ENCODE measurements at places on chromosomes 1 and 21.

DNA sequence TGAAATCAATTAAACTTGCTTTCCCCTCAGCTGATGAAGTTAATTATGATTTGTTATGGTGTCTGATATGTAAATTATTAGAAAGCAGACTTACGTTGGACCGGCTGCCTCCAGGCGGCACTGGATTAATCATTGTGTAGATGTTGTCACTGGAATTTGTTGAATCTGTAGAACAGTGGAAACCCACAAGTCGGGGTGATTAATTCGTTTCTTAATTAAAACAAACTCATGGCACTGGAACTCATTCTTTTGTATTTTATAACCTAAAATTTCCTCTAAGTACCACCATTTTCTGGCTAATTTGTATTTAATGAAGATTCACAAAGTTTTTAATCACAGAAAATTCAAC is 39.0 kb downstream of the MRPL37 start:
- no peak for DNase-seq

DNA sequence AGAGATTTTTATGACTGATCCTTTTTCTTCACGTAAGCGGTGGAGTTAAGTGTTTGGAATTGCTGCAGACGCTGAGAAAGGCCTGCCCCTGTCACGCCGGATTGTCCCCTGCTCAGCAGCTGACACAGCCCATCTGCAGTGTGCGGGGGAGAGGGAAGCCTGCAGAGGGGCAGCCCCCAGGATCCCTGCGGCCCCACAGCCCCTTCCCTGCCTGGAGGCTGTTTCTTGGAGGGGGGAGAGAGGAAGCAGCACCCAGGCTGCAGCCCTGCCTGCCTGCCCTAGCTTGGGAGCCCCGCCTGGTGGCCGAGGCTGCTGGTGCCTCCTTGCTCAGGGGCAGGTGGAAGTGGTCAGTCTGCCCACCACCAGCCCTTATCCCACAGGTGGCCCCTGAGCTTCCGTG is 50.7 kb downstream of the PRDM16 start:
- no peak for DNase-seq

DNA sequence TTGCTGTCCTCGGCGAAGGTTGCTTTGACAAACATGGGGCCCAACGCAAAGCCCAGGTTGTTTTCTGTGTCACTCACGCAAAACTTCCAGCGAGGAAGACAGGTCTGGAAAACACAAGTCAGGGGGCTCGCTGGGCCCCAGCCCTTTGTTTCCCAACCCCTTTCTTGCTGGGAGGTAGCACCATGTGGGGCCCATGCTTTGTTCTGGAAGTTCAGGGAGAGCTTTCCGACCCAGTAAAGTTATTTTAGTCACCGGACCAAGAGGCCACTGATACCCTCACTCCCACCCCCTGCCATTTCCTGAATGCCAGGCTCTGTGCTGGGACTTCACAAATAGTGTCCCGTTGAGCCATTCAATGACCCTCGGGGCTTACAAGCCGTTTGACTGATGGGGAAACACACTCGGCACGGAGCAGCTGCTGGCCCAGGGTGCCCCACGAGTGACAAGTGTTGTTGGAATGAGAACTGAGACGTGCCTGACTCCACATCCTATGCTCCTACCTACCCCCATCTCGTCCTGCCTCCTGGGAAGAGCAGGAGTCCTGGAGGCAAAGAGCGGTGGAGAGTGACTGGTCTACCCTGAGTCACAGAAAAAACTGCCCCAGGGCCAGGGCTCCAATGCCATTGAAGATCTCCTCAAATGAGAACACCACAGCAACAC is 52.0 kb downstream of the ECE1 start:
- DNase-seq = no peak

GRCh38 chr1:242651817-242652216 is 127.3 kb upstream of the PLD5 start:
- DNase-seq = no peak

- no peak for DNase-seq
Measured at GRCh38 chr1:224454402-224455055, 19.9 kb upstream of the WDR26 start.

- DNase-seq = no peak
Measured at GRCh38 chr1:151273924-151274466, 8.1 kb upstream of the ZNF687 start.

GRCh38 chr1:231075020-231075419 is 35.0 kb upstream of the FAM89A start:
- DNase-seq = no peak

GRCh38 chr21:42149656-42150473 is 69.1 kb upstream of the ABCG1 start:
- DNase-seq = no peak

DNA sequence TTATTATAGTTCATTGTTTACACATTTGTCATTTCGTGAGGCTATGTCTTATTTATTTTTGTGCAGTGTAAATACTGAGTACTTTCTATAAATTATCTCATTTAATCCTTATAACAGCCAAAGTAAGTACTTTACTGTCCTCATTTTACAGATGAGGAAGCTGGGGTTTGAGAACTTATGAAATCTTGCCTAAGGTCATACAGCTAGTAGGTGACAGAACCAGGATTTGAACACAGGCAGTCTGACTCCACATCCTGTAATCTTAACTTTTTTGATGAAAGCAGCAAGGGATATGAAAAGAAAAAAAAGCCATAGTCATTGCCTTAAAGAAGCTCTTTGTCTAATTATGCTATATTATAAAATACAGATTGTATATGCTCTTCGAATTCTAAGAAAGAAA is 107.1 kb upstream of the BMP8A start:
- no peak for DNase-seq

DNA sequence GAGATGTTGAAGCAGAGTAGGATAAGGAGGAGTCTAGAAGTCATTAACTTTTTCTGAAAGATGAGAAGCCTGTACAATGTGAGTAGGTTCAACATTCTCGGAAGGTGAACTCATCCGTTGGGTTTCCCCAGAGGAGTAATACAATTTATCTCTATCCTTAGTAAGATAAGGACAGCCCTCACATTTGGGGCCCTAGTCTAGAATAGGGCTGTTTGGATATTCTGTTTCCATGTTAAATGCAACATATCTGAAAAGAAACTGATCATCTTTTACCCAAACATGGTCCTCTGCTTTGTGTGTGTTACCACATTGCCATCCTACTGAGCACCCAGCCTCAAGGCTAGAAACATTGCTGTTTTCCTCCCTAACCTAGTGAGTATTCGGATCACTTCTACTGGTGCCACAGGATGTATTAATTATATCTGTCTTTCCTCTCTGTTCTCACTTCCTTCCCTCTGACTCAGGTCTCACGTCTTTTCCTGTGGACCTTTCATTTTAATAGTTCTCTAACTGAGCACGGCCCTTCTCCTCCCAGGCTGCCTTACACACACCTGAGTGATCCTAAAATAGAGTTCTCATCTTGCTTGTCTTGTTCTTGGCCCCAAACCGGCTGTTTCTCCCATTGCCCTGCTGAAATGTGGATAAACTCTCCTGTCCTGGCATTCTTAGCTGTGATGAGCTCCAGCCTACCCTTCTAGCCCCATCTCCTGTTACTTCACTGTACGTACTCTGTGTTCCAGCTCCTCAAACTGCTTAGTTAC is 91.7 kb downstream of the CDC14A start:
- DNase-seq = no peak

DNA sequence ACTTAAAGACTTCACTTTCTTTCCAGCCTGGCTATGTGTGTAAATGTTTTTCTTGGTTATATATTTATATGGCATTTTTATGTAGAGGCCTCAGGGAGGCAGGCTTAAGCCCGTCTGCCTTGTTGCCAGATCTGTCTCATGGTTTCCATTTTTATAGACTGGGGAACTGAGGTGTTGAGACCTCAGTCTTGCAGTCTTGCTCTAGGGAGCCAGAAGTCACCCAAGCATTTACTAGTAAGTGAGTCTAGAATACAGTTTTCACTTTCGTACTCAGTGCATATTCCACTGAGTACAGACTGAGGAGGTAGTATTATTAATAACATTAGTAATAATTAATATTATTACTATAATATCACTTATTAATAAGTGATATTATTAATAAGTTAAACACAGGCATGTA is 161.4 kb downstream of the UCK2 start:
- DNase-seq = no peak

- DNase-seq = no peak
Measured at GRCh38 chr1:89620664-89621063, 12.3 kb upstream of the LRRC8C start.

DNA sequence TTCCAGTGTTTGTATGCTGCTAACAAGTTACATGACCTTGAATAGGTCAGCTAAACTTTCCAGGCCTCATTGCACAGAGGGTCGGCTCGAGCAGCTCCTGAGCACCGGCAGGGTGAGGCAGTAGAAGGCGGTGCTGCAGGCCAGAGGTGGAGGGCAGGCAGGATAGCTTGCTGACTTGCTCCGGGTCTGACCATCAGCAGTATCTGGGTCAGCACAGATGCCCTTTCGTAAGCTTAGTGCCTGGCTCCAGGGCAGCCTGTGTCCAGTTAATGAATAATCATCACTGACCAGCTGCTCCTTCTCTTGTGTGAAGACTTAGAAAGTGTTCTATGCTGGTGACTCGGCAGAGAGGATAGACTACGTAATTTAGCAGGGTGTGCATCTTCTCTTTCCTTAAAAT is 6.9 kb downstream of the MAPKAPK2 start:
- no peak for DNase-seq

DNA sequence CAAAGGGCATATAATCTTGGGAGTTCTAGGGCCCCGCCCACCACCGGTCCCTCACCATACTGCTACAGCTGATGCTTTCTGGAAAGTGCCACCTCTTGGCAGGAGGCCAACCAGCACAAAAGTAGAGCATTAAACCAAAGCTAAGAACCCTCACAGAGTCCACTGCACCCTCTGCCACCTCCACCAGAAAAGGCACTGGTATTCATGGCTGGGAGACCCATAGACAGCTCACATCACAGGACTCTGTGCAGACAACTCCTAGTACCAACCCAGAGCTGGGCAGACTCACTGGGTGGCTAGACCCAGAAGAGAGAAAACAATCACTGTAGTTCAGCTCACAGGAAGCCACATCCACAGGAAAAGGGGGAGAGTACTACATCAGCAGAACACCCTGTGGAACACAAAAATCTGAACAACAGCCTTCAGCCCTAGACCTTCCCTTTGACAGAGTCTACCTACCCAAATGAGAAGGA is 10.8 kb downstream of the THEM4 start:
- DNase-seq = peak; percentile 39

DNA sequence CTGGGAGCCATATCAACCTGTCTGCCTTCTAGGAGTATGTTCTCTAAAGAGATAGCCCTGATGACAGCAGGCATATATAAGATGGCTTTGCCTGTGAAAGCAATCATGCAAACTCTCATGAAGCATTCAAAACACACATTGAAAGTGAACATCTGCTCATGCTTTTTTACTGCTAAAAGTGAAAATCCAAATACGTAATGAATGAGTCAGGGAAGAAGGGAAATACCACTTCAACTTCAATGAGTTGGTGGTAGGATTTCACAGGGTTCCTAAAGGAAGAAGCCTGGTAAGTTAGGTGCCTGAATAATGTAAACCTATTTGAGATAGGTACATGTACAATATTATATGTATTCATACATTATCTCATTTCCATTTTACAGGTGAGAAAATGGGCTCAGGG is 50.5 kb upstream of the SLFNL1 start:
- DNase-seq = no peak

- no peak for DNase-seq
Measured at GRCh38 chr21:28410256-28410655, 582.4 kb downstream of the LTN1 start.

DNA sequence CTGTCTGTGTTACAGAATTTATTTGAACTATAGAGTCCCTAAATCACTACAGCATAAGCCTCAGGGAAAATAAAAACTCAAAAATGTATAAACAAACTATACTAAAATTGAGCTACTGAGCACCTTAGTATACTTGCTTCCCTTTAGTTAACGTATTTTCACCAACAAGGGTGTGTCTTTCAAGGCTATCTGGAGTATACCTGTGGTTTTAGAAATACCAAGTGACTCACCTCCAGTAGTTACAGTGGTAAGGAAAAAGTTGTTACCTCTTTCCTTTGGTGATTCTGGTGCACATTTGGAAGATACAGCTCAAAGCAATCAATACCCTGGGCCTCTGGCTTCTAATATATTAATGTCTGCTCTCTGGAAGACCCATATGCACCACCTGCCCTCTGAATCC is 68.0 kb upstream of the C1orf105 start:
- no peak for DNase-seq

DNA sequence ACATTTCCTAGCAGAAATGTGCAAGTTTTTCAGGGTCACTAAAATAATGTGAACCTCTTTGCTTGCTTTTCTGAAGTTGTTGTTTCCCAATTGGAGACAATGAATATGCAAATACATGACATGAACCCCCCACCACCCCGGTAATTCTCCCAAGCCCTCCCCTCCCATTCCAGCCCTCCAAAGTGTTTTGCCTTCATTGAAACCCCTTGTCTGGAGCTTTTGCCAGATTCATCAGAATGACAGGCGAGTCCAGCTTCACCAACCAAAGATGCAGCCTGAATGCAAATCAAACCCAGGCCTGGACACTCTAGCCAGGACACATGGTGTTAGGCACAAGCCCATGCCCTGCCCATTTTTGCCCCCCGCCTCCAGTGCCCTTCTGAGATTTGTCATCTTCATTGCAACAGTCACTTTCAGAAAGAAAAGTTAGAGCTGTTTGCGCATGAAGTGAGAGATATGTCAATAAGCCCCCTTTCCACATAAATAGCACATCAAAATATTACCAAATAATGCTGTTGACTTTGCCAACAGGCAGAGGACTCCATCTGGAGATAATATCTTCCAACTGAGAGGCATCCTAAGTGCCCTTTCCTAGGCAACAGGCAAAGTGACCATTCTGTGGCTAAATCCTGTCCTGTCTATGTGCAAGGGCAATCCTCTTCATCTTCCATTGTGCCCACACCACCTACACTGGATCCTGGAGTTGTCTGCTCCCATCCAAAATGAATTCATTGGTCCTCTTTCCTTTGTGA is 145.6 kb upstream of the NFIA start:
- DNase-seq = no peak

- no peak for DNase-seq
Measured at GRCh38 chr1:201015551-201016091, 7.9 kb downstream of the KIF21B start.

- no peak for DNase-seq
Measured at GRCh38 chr1:178344513-178345091, 152.2 kb downstream of the CLEC20A start.

- DNase-seq = no peak
Measured at GRCh38 chr1:207988326-207989165, 77.6 kb upstream of the CD34 start.

All from stimulated activated CD8-positive, alpha-beta memory T cell treated with anti-CD3 and anti-CD28 coated beads, Interleukin-4, amount 100 ng/mL, for 1 hour (primary cell).